ENCODE measurements at places on chromosomes 3 and 15.

DNA sequence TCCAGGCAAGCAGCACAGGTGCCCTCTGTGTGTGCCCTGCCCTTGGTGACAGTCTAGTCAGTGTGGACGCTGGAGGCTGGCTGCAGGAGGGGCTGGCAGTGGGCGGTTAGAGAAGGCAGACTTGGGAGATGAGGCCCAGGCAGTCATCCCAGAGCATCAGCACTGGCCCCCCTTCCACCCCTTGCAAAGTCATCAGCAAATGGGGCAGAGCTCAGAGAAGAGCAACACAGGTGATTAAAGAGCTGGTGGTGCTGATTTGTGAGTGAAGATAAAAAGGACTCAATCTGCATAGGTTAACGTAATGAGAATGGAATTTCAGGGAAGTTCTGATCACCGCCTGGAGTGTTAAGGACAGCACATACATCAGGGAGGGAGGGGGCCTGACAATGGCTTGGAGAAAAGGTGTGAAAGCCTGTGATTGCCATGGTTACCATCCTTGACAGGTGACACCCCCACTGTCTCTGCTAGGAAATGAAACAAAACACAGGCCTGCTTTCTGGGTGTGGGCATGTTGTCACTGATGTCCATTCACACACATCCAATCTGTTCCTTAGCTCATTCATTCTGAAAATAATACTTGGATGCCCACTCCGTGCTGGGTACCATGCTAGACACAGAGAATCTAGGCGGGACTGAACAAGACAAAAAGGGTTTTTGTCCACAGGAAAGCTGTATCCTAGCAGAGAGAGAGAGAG lies 269.6 kb upstream of the ST8SIA2 start:
- DNase-seq: no peak

- no peak for DNase-seq
These were observed 94.5 kb downstream of the IQSEC1 start for GRCh38 chr3:12978682-12979081.

DNA sequence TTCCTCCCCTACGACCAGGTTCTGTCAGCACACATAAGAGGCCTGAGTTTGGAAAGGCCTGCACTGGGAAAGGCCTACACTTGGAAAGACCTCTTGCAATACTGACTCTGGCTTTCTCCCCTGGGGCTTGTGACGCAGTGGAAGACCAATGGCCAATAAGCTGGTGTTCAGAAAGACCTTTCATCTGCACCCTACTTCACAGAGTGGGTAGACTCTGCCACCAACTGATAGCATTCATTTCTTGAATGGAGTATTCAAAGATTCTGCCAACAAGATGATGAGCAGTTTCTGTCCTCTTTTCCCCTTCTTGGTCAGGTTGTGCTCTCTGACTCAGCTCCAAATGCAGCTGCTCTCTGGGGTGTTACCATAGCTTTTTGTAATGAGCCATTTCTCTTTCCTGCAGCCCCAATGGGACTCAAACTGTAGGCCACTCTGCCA lies 48.8 kb downstream of the TIPARP start:
- DNase-seq: no peak

DNA sequence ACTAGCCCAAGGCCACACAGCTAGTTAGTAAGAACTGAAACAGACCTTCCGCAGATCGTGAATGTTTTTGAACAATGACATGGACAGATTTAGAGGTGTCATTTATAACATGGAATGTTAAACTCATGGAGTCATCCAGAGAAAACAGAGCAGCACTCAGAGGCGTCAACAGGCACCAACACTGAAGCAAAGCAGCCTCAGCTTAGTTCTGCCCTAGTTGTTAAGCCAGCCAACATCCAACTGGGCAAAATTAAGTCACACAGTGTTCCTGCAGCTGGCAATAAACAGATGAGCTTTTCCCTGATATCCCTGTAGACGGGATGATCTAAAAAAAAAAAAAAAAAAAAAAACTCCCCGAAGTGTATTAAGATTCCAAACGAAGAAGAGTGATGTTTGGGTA lies 13.6 kb downstream of the DCLK3 start:
- no peak for DNase-seq

DNA sequence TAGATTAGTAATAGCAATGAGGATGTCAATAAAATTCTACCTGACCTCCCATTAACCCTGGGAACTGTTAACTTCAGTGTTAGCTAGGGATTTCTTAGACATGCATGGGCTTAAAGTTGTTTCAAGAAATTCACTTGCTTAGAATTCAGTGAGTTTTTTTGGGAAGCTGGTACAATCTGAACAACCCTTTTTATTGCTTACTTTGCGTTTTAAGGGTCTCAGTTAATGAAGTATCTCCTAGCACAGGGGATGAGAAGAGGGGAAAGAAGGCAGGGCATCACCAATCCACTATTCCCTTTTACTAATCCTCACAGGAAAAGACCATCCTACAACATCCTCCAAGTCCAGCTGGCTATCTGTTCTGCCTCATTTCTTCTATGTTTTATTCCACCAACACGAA lies 334.9 kb downstream of the MAGI1 start:
- no peak for DNase-seq

GRCh38 chr3:23377928-23378672 lies 175.0 kb downstream of the UBE2E2 start:
- no peak for DNase-seq

GRCh38 chr15:61064651-61065050 lies 164.5 kb downstream of the RORA start:
- DNase-seq: no peak

DNA sequence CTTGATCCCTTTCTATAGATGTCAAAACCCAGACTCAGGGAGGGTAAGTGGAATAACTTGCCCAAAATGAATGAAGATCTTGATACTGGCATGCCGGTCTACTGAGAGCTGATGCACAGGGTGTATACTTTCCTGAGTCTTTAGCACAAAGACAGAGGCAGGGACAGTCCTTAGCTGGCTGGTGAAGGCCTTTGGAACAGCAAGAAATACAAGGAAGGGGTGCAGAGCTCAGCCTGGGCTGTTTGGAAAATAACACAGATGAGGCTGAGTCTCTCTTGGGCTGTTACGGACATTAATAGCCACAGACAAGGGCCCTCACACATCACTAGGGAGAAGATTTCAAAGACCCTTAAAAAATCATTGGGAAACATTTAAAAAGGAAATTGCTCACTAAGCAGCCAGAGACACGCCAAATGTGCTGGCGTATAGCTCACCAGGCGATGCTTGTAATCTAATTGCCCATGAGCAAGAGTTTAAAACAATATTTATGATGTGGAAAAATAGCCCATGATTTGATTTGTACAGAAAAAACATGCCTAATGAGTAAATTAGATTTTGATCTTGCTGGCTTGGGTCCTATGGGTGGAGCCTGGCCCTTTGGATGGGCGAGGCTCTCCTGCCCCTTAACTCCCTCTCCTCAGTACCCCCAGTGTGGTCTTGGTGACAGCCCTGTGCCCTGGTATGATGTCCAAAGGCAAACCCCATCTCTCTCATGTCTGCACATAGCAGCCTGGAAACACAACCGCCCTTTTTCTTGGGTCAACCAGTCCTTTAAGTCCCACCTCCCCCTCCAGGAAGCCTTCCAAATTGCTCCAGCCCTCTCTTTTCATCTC lies 81.8 kb upstream of the MRPS22 start:
- DNase-seq: no peak

DNA sequence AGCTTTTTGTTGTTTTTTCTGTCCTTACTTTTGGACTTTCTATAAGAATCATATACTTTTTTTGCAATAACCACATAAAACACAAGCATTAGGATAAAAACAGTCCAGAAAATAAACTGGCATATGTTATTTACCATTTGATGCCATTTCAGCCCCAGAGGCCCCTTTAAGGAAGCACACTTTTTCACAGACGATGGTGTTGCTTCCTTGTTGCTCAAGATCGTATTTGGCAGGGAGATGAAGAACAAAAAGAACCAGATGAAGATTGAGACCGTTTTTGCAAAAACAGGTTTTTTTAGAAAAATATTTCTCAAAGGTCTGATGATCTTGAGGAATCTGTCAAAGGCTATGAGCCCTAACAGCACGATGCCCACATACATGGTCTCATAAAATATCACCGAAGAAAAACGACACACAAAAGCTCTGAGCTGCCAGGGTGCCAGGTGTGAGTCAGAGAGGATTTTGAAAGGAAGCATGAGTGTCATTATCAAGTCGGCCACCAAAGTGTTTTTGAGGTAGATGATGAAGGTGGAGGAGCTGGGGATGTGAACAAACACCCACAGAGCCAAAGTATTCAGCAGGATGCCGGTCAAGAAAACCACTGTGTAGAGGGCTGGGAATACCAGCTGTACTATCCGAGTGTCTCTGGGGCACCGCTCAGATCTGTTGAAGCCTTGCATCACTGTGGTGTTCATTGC lies 902 bp downstream of the P2RY13 start:
- DNase-seq: no peak

- no peak for DNase-seq
These were observed 204.3 kb upstream of the STAC start for GRCh38 chr3:36175916-36176461.

DNA sequence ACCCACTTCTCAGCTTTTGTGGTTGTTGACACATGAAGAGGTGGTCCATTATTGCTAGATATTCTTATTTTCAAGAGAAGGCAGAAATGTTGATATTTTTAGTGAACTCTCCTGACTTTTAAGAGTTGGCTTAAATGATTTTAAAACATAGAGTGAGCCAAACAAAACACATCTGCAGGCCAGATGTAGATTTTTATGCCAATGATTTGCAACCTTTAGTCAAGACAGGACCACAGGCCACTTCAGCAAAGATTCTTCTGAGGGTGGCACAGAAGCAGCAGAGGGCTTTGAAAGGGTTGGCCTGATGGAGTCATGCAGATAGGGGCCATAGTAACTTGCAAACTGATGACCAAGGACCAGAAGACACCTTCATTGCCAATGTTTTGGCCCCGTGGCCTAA lies 276.5 kb upstream of the P2RY1 start:
- DNase-seq: no peak

DNA sequence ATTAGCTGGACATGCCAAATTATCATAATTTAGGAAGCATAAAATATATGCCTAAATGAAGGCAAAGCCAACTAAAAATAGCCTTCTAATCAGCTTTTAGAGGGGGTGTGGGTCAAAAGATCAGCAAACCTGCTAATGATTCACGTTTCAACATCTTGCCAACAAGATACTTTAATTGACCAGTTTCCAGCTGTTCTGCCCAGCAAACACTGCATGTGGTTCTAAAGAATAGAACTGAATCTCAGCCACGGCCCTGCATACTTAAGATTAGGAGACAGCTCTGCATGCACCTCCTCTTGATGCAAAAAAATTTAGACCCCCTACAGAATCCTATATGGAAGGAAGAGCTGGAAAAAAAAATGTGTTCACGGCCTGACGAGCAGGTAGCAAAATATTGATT lies 500.5 kb downstream of the TBL1XR1 start:
- no peak for DNase-seq

DNA sequence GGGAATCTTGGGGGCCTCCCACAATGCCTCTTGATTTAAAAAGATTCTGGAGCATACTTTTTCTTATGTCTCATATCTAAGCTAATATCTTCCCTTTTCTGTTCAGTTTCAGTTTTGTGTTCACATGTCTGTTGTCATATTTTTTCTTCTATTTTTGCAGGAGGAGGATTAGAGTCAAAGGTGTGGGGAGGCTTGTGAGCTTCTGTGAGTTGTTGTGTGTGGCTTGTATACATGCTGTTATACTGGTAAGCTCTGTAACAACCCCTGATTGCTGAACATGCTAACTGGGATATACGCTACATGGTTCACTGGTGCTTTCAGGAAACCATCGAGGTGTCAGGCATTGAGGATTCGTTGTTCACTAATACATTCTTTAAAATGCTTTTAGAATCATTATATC lies 83.5 kb downstream of the SLC25A26 start:
- no peak for DNase-seq

GRCh38 chr15:50182219-50183013 lies 420 bp downstream of the SLC27A2 start:
- peak; percentile 64 for DNase-seq

DNA sequence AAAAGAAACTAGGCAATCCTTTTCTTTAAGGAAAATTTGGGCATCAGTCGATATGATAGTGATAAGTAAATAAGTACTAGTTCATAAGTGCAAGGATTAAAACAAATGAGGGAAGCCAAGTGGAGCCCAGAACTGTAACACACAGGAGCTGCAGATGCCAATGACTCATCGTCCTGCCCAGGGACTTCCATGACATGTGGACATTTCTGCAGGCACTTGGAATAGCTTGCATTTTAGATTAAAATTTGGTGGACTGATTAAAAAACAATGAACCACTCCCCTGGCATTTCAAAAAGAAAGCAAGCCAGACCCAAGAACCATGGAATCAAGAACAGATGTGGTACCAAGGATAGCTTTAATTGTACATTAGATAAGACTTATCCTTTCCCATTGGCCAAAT lies 2.9 kb downstream of the SAMD7 start:
- no peak for DNase-seq

GRCh38 chr15:85582131-85583079 lies 202.0 kb downstream of the AKAP13 start:
- DNase-seq: no peak

DNA sequence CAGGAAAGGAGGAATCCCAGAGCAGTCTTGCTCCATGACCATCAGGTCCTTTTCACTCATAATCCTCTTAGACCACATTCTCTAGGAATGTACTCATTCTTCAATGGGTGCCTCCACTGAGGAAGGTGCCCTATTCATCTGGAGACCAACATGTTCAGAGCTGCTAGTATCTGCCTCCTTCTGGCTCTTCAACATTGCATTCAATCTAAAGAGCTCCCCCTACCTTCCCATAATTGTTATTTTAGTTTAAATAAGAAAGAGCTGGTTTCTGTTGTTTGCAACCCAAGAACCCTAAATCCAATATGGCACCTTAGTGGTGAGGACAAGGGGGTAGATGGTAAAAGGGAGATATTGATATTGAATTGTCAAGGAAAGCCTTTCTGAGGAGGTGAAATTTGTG lies 67.6 kb downstream of the SCN11A start:
- no peak for DNase-seq

GRCh38 chr3:21390136-21390535 lies 360.9 kb downstream of the ZNF385D start:
- no peak for DNase-seq

DNA sequence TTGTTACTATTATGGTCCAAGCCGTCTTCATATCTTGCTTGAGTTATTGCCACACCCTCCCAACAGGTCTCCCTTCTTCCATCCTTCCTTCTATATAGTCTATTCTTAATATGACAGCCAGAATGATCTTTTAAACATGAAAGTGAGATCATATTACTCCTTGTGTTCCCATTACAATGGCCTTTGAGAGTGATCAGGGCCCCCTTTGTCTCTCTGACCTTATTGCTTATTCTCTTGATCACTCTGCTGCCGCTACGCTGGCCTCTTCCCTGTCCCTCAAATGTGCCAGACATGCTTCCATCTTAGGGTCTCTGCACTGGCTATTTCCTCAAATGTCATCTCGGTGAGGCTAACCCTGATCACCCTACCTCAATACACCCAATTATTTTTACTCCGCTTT lies 38.1 kb downstream of the UBE2E2 start:
- DNase-seq: no peak

GRCh38 chr15:23853286-23853685 lies 166.2 kb upstream of the NDN start:
- DNase-seq: no peak

- no peak for DNase-seq
These were observed 539.4 kb downstream of the CADM2 start for GRCh38 chr3:85498177-85498576.
